Ecto neural progenitor cell (in vitro differentiated cells): ENCODE measurements at places on chromosomes 3 and 15.

DNA sequence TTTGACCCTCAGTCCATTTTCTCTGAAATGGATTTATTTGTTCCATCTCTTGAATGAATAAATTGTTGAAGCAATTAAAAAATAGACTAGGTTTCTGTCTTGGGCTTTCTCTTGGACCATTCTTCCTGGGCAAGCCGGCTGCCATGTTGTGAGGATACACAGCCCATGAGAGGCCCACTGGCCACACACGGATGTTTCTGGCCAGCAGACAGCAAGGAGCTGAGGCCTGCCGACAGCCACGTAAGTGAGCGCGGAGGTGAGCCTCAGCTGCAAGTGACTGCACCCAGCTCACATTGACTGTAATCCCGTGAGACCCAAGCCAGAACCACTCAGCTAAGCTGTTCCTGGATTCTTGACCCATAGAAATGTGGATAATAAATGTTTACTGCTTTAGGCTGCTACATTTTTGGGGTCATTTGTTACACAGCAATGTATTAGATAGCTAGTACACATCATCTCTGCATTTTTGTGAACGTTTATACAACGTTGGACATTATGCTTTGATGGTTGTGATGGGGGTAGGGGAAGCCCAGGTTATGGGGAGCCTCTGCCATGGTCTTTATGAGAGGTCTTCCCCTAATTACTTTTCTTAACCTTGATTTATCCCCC, 22.8 kb downstream of the IDH3A start:
- DNase-seq, result no peak

DNA sequence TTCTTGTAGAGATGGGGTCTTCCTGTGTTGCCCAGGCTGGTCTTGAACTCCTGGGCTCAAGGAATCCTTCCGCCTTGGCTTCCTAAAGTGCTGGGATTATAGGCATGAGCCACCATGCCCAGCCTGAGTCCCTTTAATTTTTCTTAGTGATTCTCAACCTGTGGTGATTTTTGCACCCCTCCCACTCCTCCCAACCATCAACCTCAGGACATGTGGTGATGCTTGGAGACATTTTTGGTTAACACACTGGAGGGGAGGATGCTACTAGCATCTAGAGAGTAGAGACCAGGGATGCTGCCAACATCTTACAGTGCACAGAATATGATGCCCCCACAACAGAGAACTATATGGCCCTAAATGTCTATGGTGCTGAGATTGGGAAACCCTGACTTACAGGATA, 83.0 kb upstream of the LMOD3 start:
- no peak for DNase-seq

DNA sequence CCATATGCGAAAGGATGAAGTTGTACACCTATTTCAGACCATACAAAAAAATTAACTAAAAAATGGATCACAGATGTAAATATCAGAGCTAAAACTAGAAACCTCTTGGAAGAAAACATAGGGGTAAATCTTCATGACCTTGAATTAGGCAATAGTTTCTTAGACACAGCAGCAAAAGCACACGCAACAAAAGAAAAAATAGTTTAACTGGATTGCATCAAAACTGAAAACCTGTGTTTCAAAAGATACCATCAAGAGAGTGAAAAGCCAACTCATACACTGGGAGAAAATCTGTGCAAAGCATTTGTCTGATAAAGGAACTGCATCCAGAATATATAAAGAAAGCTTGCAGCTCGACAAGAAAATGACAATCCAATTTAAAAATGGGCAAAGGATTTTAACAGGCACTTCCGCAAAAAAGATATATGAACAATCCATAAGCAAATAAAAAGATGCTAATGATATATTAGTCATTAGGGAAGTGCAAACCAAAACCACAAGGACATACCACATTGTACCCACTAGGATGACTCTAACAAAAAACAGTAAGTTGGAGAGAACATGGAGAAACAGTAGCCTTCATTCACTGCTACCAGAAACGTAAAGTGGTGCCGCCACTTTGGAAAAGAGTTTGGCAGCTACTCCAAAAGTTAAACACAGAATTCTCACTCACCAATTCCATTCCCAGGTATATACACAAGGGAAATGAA, 263.1 kb downstream of the ADAMTS17 start:
- no peak for DNase-seq

DNA sequence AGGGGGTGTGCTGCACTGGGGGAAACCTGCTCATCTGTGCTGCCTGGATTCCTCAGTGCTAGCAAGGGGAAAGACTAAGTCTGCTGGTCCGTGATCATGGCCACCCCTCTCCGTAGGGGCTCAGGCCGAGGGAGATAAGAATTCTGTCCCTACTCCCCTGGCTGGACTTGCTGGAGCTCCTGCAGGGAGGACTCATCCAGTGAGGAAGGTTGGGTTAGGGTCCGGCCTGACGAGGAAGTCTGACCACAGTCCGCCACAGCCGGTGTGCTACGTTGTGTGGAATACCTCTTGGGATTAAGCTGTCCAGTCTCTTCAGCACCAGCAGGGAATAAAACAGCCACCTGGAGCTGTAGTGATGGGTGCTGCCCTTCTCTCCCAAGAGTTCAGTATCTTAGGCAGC, 1309.1 kb upstream of the CADM2 start:
- no peak for DNase-seq

DNA sequence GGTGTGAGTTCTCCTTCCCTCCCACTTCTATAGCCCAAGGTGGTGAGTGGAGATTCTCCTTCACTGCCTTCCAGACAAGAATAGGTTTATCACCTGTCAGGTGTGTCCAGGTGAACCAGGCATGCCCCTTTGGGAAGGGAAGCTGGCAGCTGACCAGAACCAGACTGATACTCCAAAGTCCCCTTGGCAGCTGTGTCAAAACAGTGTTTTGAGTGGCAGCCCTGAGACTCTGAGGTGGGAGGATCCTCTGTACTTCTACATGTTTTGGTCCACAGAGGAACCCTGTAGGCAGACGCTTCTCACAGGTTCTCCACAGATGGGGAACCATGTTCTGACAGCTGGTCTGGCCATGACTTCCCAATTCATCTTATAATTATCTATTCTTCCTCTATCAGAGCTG, 30.1 kb downstream of the ISL2 start:
- DNase-seq, result no peak

- DNase-seq, result no peak
Observed at GRCh38 chr15:89490814-89491315, 5.5 kb downstream of the RHCG start.

DNA sequence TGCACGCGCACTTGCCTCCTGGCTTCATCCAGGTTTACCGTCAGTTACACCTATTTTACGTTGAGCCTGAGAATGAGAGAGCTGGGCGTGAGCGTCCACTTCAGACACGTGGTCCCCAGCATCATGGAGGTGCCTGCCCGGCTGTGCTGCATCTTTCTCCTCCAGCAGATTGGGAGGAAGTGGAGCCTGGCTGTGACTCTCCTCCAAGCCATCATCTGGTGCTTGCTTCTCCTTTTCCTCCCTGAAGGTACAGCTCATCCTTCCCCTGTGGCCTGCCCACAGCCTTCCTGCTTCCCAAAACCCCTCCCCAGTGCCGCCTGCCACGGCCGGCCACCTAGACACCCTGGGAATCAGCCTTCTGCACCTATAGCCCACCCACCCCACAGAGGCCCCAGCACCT, 31.6 kb downstream of the SLC22A14 start:
- no peak for DNase-seq

DNA sequence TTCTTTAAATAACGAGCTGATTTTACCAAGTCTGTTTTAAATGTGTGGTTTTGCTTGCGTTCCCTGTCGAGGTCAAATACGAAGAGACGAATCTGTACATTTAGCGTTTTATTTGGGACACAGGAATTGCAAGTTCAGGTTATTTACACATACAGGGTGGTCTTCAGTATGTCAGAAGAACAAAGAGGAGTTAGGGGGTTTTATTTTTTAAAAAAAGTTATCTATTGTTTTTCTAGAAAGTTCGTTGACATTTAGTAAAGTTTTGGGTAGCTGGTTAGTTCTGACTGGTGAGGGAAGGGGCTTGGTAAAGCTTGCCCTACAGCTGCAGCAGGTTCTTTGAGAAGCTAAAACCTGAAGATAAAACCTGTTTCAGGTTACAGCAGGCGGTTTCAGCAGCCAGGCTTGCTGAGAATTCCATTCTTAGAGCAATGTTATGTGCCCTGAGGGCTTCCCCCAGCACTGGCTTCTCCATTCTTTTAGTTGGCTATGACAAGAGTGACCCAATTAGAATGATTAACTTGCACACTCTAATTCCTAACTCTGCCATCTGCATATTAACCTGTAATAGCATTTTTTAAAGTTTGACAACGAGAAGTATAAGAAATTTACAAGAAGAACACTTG, 815 bp upstream of the ZNF280D start:
- DNase-seq, result no peak

DNA sequence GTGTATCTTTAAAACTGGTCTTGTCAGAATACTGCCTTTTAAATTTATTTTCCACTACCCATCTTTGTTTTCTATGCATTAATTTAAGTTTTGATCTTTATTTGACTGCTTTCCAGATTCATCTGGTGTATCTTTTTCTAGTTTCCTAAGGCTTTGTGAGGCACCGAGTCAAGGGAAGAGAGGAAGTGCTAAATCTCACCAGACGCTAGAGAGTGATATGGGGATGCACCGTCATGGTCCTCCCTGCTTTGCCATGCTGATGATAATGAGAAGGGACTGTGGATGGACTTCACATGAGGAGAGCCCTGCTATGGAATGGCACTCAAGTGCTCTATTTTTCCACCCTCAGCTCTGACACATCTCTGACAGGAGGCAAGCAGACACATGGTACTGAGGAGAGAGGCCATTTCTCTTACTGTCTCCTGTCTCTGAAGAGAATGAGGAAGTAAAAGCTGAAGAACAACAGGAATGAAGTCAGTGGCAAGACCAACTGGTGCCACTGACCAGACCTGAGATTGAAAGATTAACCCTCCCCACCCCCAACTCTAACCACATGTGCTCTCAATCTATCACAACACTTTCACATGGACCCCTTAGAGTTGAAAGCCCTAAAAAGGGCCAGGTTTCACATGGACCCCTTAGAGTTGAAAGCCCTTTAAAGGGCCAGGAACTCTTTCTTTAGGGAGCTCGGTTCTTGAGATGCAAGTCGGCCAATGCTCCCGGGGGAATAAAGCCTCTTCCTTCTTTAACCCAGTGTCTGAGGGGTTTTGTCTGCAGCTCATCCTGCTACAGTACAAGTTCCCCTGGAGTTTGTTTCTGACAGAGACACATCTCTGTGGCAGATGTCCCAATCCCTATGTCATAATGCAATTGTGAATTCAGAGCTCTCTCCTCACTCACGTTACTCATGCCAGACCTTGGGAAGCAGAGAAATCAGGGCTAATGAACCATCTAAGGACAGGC, at the start of gene IQCF2:
TSS of gene IQCF2 (plus strand) at position 913 of the 963 bp plus-strand sequence. CDS start 52 bp downstream, outside the sequence.
- DNase-seq, result no peak

GRCh38 chr3:155196131-155197021, 97.1 kb downstream of the STRIT1 start:
- no peak for DNase-seq

GRCh38 chr3:126202276-126202675, 21.9 kb upstream of the ALDH1L1 start:
- no peak for DNase-seq

DNA sequence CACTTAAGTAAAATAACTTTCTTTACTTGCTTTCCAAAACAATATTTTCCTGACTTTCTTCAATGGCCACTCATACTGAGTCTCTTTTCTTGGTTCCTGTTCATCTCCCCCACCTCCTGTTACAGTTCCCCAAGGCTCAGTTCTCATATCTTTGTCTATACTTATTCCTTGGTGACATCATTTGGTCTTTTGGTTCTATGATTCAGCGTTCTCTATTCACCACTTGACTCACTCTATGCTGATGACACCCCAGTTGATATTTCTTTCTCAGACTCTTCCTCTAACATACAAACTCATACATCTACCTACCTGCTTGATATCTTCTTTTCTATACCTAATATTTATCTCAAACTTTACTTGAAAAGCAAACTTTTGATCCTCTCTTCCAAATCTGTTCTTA, 85.0 kb upstream of the P3H2 start:
- DNase-seq, result no peak

DNA sequence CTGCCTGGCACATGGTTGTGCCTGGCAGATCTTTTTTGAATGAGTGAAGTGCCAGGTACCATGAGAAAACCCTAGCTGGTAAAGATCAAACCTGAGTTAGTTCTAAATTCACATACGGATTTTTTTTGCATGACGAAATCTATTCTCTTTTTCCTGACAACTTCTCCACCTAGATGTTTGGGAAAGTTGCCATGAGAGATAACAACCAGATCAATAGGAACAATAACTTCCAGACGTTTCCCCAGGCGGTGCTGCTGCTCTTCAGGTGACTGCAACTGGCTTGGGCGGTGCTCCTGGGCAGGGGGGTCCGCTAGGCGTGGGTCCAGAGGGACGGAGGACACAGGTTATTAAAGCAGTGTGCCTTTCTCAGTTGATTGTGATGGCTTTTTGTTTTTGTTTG, 71.8 kb downstream of the CHDH start:
- no peak for DNase-seq

- no peak for DNase-seq
Observed at GRCh38 chr3:190424108-190424477, 25.6 kb downstream of the TMEM207 start.

DNA sequence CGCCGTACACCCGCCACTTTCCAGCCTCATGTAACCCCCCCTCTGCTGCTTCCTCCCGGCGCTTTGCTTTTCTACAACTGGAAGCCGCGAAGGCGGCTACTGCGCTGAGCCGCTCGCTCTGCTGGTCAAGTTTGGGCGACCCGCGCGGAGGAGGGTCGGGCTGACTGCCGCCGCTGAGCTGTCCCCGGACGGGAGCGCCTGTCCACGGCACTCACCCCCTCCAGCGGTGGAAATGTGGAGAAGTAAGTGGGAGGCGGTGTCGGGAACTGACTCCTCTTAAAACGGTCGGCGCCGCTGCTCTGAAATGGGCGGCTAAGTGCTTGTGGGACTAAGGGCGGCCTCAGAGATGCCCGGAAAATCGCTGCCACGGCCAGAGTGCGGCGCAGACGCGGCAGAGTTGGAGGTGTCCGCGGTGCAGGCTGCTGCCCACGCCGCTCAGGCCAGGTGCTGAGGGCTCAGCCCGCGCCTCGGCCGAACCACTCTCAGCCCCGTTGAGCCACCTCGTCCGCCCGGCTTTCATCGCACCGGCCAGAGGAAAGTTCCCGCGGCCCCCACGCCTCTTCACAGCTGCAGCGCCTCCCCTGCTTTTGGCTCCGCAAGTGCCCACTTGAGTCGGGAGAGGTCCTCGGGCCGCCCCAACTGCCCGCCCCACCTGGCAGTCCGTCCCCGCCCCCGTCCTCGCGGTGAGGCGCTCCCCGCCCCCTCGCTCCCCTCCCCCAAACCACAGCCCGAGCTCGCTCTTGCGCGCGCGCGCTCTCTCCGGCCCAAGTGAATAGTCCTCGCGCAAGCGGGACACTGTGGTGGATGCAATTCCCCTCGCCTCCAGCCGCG, at the start of gene EPHA6:
TSS of gene EPHA6 (plus strand) at position 775 of the 831 bp plus-strand sequence.
- DNase-seq, result peak; percentile 75

GRCh38 chr3:53748512-53749271, 97.5 kb downstream of the CHDH start:
- no peak for DNase-seq

DNA sequence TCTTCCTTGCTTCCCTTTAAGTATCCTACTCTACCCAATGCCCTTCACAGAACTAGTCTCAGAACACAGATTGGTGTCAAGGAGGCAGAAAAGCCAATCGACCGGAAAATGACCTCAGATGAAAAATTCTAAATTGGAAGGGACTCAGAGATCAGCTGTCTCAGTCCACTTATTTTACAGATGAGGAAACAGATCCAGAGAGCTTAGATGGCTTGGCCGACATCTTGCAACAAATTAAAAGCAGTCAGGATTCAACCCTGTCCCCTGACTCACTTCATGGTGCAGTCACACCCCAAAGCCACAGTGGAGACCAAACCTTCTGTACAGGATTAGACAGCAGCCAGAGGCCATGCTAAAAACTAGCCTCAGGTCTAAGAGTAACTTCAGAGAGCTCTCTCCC, 169.3 kb upstream of the BHLHE40 start:
- DNase-seq, result no peak

- DNase-seq, result peak; percentile 52
Observed at GRCh38 chr15:20353966-20354883, 187.4 kb downstream of the GOLGA6L6 start.
